ENCODE measurements at places on chromosomes 13 and 19.

GRCh38 chr13:34459856-34460255 is 482.2 kb upstream of the NBEA start:
- DNase-seq, result no peak

- no peak for DNase-seq
Measured at GRCh38 chr13:89959074-89959473, 1388.4 kb upstream of the MIR17HG start.

DNA sequence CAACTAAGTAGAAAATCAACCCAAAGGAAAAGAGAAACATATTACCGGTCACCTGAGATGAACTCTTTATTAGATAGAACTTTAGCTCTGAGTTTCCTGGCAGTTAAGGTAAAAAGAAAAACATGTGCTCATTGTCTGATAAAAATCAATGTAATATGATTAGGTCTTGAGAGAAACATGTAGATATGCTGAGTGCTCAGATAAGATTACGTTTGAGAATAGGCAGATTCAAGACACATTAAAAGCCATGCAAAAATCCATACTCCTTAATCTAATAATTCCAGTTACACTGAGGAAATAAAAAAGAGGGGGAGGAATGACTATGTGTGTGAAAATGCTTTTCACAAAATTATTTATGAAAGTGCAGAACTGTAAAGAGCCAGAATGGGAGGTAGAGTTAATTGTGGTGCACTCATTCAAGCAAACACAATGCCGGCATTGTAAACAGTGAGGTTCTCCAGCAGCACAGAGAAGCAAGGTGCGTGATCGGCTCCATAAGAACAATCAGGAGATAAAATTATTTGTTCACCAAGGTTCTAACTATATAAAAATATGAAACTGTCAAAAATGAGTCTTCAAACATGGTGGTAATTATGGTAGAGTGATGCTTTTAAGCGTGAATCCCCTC is 88.8 kb downstream of the MBNL2 start:
- DNase-seq, result no peak

DNA sequence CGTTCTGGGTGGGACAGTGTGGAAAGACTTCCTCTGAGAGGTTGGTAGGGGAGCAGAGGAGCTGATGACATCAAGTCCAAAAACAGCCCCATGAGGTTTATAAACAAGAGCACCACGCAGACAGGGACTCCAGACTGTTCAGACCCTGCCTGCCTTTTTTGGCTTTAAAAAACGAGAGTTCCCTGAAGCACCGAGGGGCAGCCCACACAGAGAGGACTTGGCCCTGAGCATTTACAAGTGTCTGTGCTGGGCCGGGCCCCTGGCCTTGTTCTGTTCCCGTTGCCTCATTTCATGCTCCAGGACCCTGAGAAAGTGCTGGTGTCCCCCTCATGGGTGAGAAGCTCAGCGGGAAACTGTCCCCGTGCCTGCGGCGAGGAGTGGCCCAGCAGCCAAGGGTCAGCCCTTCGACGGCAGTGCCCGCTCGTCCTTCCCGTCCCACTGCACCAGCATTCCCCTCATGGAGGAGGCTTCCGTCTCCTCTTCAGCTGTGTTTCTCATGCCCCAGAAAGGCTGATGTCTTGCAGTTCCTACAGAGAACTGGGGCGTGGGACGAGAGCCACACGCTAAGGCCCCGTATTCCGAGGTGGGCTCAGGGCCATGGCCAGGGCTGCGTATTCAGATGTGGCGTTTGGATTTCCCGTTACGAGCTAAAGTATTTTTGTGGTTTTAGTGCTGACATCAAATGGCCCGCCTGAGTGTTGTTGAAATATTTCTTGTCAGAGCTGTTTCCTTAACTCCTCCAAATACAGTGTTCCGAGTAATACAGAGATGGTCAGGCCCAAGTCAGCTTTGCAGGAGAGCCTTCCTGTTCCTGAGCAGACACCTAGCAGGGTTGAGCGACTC is 93.5 kb downstream of the ATP11A start:
- no peak for DNase-seq

DNA sequence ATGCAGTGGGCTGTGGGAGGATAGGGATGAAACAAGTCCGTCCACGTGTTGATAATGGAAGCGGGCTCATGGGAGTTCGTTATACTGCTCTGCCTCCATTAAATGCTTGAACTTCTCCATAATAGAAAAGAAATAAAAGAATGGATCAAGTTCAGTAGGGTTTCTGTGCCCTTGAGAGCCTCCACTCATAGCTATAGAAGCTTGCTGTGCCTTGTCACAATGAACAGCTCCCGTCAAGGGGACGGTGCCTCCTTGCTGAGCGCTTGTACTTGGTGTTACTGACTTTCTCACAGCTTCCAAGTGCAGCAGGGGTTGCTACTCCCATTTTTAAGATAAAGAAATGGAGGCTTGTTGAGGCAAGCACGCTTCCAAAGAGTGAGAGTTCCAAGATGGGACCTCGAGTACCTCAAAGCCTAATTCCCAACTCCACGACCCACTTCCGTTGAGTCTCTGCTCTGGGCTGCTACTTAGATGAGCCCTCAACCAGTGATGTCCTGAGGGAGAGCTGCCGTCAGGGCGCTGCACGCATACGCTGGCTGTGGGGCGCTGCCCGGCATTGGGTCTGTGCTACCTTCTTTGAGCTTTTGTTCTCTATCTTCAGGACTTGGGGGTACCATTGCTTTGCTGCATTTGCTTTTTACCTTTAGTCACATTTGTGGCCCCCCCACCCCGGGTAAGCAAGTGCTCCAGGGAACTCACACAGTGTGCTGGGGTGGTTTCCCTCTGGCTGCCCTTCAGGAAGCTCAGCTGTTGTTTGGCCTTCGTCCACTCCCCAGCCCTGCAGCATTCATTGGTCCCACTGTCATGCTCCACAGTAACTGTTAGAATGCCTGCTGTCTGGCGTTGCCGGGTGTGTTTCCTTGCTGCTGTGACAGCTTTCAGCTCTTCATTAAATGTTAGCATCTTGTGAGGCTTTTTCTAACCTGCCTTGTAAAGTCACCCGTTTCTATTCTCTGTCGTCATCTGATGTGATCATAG is 9.5 kb downstream of the SNRNP70 start:
- DNase-seq, result no peak

DNA sequence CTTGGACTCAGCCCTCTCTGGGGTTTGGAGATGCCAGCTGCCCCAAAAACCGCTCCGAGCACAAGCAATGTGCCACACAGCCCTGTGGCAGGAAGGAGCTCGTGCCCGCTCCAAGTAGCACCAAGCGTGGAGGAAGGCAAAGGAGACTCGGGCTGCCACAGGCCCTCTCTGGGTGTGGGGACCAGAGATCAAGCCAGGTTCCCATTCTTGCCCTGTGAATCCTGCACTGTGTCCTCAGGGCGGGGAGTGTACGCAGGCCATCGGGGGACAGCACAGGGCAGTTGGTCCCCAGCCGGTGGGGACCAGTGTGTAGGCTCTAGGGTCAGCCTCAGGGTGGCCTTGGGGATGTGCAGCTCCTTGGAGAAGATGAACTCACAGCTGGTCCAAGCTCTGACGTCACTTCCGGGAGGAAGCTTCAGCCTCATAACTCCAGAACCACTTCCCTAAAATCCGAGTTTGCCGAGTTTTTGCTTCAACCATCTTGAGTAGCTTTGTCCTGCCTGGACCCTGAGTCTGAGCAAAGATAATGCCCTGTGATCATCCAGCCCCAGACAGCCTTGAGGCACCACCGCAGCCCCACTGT is 9.3 kb upstream of the CPAMD8 start:
- DNase-seq, result no peak

GRCh38 chr13:93771227-93771626 is 544.6 kb downstream of the GPC6 start:
- DNase-seq, result no peak

DNA sequence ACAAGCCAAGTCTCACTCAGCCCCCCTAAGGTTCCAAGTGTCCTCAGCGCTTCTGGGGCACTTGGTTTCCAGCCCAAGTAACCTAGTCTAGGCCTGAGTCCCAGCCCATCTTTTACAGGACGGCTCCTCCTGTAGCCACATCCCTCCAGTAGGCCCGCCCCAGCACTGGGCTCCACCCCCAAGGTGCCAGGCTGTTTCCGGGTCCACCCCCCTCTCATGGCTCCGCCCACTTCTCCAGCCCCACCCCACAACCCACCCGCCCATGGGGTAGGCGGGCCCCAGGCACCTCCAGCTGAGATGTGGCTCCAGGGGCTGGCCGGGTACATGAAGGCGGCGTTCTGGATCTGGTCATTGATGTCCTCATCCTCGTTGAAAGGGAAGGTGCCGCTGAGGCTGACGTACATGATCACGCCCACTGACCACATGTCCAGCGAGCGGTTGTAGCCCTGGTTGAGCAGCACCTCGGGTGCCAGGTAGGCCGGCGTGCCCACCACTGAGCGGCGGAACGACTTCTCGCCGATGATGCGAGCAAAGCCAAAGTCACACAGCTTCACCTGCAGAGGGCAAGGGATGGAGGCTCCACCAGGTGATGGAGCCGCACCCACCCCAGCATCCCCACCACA is 17.2 kb upstream of the DACT3 start:
- DNase-seq, result peak; percentile 44

- DNase-seq, result no peak
Measured at GRCh38 chr13:44404261-44405132, 30.9 kb downstream of the SERP2 start.

DNA sequence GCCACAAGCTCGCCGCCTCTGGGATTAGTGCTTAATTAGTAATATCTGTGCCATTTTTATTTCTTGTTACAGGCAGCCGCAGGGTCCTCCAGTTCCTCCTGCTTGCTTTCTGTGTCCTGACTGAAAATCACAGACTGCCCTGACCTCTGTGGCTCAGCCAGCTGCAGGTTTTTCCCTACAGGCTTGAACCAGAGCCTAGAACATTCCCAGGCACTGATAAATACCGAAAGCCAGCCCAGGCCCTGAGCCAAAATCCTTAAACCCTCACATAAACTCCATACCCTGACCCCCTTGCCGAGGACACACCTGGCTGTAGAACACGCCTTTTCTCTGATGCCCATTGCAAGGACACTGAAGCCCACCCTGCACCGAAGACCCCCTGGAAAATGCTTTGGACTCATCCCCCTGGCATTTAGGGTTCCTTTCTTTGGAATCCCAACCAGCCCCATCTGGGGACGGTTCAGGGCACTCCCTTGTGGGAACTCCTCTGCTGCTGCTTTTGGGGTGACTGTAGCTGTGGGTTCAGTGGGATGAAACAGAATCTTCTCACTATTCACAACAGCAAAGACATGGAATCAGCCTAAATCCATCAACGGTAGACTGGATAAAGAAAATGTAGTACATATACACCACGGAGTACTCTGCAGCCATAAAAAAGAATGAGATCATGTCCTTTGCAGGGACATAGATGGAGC is 15.5 kb downstream of the DPP9 start:
- no peak for DNase-seq

DNA sequence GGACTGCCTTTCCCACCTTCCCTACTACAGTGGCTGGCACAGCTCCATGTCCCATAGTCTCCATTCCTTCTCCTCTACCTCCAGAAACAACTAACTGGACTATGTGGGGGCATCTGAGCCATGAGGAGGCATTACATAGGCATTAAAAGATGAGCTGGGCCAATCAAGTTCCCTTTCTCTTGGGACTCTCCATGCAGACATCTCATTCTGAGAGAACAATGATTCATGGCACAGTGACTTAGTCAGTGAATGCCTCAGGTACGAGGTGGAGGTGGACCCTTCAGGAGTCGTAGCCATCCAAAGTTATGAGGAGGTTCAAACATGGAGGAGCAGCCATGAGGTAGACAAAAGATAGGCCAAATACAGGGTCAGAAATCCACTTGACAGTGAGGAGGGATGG is 70.0 kb downstream of the GPC6 start:
- DNase-seq, result no peak

DNA sequence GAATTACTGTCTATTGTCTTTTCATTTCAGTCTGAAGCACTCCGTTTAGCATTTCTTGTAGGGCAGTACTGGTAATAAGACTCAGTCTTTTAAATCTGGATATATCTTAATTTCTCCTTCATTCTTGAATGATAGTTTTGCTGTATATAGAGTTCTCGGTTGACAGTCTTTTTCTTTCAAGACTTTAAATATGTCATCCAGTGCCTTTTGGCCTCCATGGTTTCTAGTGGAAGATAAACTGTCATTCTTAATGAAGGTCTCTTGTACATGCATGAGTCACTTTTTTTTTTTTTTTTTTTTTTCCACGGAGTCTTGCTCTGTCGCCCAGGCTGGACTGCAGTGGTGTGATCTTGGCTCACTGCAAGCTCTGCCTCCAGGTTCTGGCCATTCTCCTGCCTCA is 27.2 kb upstream of the ZDHHC20 start:
- no peak for DNase-seq

DNA sequence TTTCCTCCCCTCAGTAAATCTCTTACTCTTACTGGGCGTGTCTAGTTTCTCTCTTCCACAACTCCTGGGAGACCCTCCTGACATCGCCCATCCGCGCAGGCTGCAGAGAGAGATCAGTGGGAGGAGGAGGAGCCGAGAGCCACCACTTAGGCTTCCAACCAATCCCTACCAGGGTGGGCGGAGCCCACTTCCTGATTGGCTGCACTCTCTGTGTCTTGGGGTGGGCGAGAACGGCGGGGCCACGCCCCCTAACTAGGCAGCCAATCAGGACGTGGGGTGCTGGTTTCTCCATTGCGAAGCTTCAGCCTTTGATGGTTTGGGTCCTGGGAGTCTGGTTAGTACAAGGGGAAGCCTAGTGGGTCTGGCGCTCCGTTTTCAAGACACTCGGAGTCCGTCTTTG is at the start of gene PMIS2:
PMIS2 (plus strand) TSS at position 326 of the 400 bp plus-strand sequence. CDS start 87 bp downstream, outside the sequence.
- DNase-seq, result no peak

DNA sequence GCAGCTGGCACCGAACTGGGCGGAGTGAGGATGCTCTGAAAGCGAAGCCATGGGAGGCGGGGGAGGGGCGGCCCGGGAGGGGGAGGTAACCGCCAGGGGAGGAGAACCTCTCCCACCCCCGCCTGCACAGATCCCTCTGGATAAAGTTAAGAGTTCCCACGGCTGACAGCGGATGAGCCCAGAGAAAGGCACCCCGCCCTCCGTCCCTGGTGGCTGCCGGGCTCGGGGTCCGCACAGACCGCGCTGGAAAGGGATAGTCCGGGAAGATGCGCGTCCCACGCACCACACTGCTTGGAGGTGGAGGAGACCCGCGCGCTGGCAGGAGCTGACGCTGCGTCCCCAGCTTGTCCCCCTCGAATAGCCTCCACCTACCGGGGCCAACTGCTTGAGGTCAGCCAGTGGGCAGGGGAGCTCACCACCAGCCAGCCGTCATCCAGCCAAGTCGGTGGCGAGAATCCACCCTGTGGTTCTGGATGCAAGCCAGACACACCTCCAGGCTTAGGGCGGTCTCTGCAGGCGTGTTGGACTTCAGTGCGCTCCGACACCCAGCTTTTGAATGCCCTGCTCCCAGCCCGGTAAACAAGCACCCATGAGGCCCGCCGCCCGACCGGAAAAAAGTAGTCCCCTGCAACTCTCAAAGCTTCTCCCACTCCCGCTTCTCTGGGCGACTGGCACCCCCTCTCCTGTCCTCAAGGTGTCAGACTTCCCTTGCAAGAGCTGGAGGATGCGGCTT is at the start of gene TRPC4:
TRPC4 (minus strand) TSS at position 17 of the 733 bp plus-strand sequence. CDS start 86,439 bp downstream, outside the sequence.
- DNase-seq, result no peak

All from activated CD4-positive, alpha-beta T cell treated with anti-CD3 and anti-CD28 coated beads for 24 hours (primary cell).